ENCODE measurements at places on chromosomes 2 and 18.

DNA sequence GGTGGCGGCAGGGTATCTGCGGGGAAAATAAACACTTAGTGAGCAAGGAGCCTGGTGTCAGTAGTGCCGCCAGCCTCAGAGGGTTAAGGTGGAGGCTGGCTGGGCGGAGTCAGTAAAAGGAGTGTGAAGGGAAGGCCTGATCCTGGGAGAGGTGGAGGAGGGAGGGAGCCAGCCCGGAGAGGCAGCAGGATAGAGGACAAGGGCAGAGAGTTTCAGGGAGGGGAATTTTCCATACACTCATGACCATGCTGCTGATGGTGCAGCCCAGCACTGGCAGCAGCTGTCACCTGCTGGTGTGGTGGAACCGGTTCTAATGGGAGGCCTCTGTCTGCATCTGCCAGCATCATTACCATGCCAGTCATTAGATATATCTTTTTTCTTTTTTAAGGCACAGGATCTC, 2.0 kb upstream of the TEX44 start:
- DNase-seq = no peak

- DNase-seq = no peak
Observed at GRCh38 chr2:96649342-96649741, 6.8 kb downstream of the FER1L5 start.

- DNase-seq = no peak
Observed at GRCh38 chr2:10549195-10549594, 101.1 kb upstream of the ODC1 start.

GRCh38 chr2:170703776-170704476, 11.2 kb upstream of the SP5 start:
- DNase-seq = no peak

GRCh38 chr18:74124642-74125041, 23.0 kb downstream of the FBXO15 start:
- DNase-seq = no peak

GRCh38 chr2:62398356-62398755, 107.6 kb downstream of the TMEM17 start:
- no peak for DNase-seq

DNA sequence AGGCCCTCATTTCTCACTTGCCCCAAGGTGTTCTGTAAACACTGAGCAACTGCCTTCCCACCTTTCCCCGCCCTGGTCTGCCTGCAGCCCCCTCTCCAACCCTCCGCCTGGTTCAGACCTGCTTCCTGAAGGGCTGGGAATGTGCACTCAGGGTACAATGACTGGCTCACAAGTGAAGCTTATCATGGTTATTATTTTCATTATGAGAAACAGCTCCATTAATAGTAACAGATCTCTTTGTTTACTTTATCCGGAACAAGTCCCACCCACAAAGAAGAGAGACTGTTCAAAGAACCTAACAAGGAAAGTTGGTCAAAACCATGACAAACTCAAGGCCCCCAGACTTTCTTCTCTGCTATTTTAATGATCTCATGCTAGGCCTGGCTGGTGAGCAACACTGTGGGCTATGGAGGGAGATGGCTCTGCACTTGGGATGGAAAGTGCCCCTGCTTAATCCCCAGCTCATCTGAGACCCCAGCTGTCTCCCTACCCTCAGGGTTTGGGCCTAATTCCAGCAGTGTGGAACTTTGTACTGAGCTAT, 36.7 kb downstream of the ARHGAP25 start:
- DNase-seq = no peak

GRCh38 chr2:70440621-70441020, 113.0 kb downstream of the TGFA start:
- DNase-seq = no peak

GRCh38 chr2:139492131-139492680, 712.0 kb upstream of the NXPH2 start:
- DNase-seq = no peak

- no peak for DNase-seq
Observed at GRCh38 chr2:235952714-235953113, 215.5 kb downstream of the GBX2 start.

GRCh38 chr2:100253786-100254185, 68.5 kb downstream of the LONRF2 start:
- no peak for DNase-seq

DNA sequence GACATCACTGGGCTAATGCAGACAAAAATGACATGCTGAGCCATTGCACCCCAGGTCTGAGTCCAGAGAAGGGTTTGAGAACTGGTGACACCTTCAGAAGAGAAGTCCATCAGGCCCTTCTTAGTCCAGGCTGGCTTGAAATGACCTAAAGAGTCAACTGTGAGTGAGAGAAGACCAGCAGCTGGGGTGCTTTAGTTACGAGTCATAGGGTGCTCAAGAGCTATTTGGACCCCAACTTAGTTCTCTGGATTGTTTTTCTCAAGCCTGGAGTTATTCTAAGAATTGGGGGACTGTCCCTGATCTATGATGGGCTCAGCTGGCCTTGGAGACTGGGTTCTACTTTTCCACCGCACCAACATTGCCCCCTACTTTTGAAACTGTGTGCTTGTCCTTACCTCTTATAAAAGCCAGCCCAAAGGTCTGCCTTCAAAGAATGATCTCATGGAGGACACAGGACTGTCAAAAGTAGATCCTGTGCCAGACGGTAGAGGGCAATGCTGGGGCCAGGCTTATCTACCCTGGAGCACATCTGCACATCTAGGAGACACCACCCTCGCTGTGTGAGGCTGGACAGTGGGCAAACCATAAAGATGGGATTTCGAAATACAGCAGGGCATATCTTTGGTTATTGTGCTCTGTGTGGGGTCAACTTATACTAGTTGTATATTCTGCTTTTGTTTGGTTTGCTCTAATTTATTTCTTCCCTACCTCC, 333.0 kb upstream of the SLC14A2 start:
- DNase-seq = no peak

DNA sequence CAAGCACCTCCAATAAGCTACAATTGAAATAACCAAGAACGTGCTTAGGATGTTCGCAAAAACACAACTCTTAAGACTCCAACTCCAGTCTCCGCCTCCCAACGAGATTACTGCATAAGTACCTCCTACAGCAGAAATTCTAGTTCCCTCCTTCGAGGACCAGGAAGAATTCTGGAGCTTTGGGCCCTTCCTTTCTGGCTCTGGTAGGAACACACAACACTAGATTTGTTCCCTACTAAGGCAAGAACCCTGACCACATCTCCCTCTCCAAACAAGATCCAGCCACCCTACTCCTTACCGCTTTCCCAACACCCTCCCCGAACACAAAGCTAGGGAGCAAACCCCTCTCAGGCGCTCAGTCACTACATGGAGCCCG, 721 bp downstream of the ADAM17 start:
- DNase-seq = no peak

GRCh38 chr18:40707797-40708196, 1247.2 kb upstream of the PIK3C3 start:
- DNase-seq = no peak

DNA sequence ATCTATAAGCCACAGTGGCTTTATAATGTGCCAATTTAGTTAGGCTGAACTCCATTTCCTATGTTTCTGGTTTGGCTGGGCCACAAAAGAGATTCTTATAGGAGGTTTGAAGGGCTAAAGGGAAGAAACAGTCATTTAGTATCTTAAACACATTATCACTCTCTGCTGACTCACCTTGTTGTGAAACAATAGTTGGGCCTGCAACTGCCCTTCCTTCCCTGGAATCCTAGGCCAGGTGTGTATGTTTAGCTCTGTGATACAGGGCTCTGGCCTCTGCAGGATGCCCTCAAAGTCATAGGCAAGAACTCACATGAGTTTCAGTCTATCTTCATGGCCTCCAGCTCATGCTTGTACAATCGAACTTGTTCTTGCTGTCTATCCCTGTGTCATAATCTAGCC, 400.0 kb upstream of the CELF4 start:
- DNase-seq = no peak

- no peak for DNase-seq
Observed at GRCh38 chr18:1976484-1976883, 594.8 kb downstream of the METTL4 start.

All from stimulated activated CD8-positive, alpha-beta memory T cell treated with anti-CD3 and anti-CD28 coated beads, Interleukin-2, amount 100 ng/mL, for 48 hours (primary cell).